ENCODE measurements at places on chromosomes 16 and 17.

- no peak for DNase-seq
These were observed 131.5 kb upstream of the TNRC6C start for GRCh38 chr17:77827039-77827438.

- peak; percentile 10 for DNase-seq
These were observed 16.8 kb upstream of the RMI2 start for GRCh38 chr16:11328172-11329070.

DNA sequence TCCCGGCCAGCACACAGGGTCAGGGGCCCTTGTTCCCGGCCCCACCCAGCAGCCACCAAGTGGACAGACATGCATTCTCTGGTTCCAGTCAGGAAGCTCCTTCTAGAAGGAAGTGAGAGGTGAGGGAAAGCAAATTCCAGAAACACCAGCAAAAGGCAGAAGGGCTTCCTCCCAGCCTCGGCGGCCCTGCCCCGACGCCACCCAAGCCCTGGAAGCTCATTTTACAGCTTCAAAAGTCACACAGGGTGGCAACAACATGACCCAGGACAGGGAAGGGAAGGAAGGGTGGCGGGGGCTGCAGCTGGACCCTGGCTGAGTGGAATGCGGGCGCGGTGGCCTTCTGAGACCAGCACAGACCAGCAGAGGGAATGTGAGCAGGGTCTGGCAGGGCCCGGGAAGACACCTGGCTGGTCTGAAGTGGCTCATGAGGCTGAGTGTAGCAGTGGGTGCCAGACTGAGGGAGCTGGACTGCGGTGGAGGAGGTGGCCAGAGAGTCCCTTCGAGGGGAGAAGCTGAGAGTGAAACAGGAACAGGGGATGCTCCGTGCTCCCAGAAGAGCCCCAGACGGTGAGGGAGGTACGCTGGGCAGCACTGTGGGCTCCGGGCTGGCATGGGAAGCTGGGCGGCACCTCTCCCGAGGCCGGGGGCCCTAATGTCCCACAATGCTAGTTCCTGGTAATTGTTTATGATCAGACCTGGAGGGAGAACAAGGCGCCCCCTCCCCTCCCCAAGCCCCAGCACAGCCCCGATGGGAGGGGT, 1.9 kb upstream of the UNC13D start:
- no peak for DNase-seq

DNA sequence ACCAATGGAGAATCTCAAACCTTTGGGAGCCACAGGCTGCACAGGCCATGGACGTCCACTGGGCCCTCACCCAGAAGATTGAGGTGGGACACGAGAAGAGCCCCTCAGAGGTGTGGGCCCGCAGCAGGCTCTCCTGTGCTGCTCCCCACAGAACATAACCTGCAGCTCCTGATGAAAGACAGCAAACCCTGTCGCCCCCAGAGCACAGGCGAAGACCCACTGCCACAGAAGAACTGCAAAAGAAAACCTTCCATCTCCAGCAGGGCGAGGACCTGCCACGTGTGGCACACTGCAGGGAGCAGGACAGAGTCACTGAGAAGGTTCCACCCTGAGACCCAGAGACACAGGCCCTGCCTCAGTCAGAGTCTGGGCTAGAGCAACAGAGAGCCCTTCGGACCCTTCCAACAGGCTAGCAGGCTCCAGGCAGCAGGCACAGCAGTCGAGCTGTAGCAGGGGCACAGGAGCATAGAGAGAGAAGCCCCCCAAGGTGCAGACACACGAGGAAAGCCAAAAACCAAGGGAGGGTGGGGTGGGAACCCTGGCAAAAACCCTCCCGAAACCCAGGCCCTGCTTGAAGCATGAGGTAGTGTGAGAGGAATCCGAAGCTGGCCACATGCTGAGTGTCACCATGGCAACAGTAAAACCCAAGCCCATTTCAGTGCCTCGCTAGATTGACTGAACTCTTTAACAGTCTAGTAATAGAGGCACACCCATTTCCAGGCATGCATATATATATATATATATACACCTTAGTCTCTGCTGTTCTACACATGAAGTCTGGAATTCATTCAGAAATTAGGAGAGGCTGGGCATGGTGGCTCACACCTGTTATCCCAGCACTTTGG, 60.0 kb upstream of the CHMP6 start:
- DNase-seq: no peak

- DNase-seq: no peak
These were observed 369.2 kb downstream of the CDH13 start for GRCh38 chr16:82995924-82996441.

Measured in activated naive CD8-positive, alpha-beta T cell treated with anti-CD3 and anti-CD28 coated beads, Interleukin-2, amount 50 U/mL, for 16 hours (primary cell).